ENCODE measurements at places on chromosomes 2 and 18.
A peak's percentile ranks its signal among the peaks of the same experiment; 100 is the strongest.

- no peak for DNase-seq
Observed at GRCh38 chr2:235716875-235717496, 223.1 kb downstream of the AGAP1 start.

DNA sequence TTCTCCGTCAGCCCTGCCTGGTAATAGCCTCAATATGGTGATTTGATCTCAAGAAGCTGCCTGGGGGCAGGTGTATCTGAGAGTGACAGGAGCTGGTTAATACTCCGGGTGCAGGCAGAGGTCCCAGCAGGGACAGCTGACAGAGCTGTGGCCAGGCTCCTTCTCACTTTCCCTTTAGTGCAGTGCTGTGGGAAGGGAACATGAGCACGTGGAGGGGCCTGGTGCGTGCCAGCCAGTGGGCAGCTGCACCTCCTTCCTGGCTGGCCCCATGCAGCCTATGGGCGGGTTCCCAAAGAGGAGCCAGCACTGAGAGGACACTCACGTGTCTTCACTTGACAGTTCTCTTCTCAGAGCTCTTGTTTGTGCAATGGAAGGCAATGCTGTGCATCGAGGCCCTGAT is 9.1 kb downstream of the CNNM4 start:
- DNase-seq = no peak

- no peak for DNase-seq
Observed at GRCh38 chr2:169363560-169364150, 1.3 kb upstream of the LRP2 start.

- peak; percentile 90 for DNase-seq
Observed at GRCh38 chr2:239934571-239935171, 90.5 kb downstream of the NDUFA10 start.
